ENCODE measurements at places on chromosomes 1 and 21.
A peak's percentile ranks its signal among the peaks of the same experiment; 100 is the strongest.

DNA sequence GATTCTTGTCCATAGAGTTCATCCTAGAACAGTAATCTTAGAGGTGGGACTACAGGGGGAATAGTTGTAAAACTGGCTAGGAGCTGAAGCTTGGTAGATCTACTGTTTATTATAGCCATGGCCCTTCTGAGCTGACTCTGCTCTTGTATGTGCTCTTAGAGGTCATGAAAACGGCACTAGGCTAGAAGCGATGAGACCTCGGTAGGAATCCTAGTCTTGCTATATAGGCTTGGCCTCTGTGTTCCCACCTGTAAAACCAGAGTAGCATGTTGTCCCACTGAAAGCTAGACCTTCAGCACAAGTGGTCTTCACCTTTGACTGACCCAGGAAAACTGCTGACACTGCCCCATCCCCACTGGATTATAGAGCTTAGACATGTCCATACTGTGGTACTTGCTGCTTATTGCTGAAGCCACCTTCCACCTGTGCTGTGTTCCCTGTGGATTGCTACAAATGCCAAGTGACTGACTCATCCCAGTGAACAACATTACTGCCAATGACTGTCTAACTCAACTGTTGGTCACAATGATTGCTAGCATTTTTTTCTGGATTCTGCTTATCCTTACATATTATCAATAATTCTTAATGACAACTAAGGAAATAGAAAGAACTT is 23.0 kb upstream of the PIGC start:
- DNase-seq, result peak; percentile 52

DNA sequence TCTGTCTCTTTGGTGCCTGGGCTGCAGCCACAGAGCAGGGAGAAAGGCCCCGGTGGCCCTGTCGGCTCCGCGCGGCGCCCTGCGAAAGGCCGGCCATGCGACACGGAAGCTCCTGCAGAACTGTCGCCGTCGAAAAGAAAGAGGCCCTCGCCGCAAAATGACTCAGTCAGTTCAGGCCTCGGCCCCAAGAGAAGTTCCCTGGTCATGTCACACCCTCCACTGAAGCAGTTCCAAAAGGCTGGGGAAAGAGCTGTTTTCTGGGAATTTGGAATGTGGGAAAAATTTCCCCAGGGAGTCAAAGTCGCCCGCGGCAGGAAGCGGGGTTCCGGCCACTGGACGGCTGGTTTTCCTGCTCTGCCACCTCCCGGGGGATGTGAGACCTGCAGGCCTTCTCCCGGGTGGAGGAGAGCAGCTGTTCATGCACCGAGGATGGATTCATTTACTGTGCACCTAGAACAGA is 115.8 kb upstream of the ZNF678 start:
- DNase-seq, result peak; percentile 47

DNA sequence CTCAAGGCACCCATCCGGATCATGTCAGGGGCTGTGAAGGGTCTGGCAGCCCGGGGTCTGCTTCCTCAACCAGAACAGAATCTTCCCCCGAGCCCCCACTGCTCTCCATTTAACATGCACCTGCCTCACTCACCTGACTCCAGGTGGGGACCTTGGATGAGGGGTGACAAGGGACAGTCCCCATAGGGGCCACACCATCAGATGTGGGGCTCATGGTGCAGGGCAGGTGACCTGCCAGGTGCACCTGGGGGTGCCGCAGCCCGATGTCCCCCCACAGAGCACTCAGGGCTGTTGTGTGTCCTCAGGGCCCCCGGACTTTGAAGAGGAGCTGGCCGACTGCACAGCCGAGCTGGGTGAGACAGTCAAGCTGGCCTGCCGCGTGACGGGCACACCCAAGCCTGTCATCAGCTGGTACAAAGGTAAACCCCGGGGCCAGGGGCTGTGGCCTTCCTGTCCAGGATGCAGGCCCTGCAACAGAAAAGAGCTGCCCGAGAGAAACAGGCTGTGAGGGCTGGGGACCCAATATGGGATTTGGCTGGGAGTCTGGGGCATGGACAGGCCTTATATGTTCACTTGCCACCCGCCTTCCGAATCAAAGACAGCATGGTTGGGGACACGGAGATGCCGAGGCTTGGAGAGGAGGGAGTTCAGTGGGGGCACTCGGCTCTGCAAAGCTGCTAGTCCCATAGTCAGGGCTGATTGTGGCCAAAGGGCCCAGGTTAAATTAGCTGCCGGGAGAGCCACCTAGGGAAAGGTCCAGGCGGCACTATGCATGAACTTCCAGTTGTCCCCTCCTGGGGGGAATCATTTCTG is 64.6 kb downstream of the TRIM11 start:
- DNase-seq, result no peak

GRCh38 chr21:33844104-33844889 is 71.3 kb downstream of the ATP5PO start:
- DNase-seq, result no peak

GRCh38 chr1:208387908-208388811 is 144.0 kb upstream of the PLXNA2 start:
- no peak for DNase-seq

GRCh38 chr1:210291786-210292230 is 36.9 kb upstream of the HHAT start:
- peak; percentile 15 for DNase-seq

DNA sequence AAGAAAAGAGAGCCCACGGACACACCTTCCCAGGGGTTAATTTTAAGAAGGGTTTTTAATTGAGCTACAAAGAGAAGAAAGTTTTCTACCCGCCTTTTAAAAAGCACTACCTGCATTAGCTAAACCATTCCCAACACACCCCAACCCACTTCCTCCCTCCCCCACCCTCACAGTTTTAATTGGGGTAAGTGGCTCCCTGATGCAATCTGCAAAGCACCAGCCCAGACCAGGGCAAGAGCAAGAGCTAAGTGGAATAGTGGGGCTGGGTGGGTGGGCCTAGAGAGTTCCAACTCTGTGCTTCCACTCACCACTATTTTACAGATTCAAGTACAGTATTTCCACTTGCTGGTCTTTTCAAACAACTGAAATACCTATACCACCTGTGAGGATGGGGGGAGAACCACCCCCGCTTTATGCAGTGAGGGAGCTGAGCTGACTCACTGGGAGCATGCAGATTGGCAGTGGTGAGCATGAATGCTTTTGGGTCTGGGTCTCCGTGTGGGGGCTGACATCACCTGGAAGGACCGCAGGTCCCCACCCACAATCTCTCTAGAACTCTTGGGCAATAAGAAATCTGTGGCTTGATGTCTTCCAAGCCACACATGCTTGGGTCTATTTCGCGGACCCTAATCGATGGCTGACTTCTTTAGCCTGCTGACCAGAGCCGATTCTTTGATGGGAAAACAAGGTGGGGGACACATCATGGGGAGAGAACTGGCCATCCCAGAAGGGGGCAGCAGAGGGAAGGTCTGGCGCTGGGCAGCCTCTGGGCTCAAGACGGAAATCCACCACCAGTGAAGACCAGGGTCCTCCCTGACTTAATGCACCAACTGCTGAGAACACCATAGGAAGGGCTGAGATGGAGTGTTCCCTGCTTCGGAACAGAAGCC is 95.5 kb downstream of the SSBP3 start:
- peak; percentile 53 for DNase-seq

- DNase-seq, result no peak
Observed at GRCh38 chr1:216176970-216177369, 246.3 kb downstream of the USH2A start.

GRCh38 chr1:22815421-22816066 is 104.9 kb downstream of the EPHB2 start:
- no peak for DNase-seq

GRCh38 chr1:32774950-32775634 is 42.1 kb downstream of the YARS1 start:
- peak; percentile 75 for DNase-seq

DNA sequence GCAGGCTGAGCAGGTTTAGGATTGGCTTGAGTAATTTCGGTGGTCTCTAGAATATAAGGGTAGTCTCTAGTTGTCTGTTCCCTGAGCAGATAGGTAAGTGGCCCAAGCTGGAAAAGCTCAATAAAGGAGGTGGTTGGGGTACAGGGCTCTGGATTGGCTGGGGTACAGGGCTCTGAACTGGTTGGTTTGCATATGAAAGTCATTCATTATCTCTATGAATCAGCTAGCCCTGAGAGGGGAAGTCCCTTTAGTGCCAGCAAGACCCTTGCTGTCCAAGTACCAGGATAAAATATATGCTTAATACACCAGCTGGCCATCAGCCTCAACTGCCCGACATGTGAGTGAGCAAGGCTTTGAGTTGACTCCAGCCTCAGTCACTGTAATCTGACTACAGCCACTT is 93.0 kb downstream of the ZBTB18 start:
- DNase-seq, result no peak

- DNase-seq, result no peak
Observed at GRCh38 chr1:21631944-21632887, 36.9 kb downstream of the RAP1GAP start.

GRCh38 chr1:219621047-219621786 is 8.3 kb upstream of the ZC3H11B start:
- DNase-seq, result no peak

DNA sequence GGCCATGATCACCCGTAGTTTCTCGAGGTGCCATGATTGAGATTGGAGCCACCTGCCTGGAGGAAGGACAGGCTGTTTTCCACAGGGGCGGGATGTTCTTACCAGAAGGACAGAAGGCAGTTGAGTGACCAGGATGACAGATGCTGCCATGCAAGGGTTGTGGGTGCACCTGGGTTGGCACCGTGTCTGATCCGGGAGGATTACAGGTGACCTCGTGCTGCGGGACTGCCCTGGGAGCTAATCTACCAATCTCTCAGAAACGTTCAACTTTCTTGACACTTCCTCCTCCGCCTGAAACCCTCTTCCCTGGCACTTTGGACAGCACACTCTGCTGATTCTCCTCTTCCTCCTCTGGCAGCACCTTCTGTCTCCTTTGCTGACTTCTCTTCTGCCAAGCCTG is 13.8 kb upstream of the SLC6A9 start:
- DNase-seq, result no peak

DNA sequence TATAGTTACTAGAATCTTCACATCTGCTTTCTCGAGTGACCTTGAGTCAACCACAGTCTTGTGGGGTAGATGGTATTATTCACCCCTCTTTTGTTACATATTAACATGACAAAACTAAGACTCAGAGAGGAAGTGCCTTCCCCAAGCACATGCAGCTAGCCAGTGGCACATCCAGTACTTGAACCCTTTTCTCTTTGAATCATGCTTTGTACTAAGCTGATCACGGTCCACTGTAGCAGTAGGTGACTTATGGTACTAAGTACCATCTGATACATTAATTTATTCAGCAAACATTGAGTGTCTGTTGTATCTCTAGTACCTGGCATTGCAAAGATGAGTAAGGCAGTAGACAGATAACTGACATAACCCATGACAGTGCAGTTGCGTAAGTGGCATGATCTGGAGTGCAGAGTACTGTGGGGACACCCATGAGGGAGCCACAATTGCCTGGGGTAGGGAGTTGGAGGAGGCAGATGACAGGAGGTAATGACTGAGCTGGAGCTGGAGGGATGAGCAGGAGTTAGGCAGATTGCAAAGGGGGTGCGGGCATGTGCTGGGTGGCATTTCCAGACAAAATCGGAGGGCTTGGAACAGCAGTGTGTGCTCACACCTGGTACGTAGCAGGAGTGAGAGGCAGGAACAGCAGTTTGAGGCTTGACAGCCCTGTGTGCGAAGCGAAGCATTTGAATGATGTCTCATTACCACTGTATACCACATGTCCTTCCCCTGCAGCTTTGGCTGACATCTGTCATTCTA is 29.8 kb downstream of the UCK2 start:
- peak; percentile 72 for DNase-seq

DNA sequence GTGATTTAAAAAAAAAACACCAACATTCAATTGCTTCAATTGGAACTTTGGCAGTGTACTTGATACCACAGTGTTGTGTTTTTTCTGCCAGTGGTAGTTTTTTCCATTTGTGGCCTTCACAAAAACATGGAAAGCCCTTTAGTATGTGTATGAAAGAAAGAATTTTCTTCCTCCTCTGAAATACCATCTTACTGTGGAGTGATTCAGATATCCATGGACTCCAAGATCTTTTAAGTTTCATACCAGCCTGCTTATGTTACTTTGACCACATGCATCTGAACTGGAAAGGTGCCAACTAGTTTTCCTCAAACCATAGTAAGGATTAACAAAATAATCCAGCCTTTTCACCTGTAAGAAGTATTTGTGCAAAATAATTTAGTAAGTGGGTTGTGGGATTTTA is 3.4 kb downstream of the PPP2R5A start:
- peak; percentile 75 for DNase-seq

DNA sequence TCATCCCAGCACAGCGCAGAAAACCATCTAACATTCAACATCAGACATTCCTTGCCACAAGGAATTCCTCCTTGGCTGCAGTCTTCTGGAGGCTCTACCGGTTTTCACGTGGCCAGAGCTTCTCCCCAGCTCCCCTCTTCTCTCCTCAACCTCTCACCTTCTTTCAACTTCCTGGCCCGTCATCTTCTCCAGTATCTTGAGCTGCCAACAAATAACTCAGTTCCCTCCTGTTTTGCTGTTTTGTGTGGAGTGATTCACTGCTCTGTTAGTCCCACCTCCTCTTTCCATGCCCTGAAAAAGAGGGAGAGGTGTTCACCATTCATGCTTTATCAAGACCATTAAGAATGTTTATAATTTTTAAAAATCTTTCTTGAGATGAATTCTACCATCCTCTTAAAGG is 32.6 kb downstream of the PIGM start:
- DNase-seq, result peak; percentile 38

- peak; percentile 13 for DNase-seq
Observed at GRCh38 chr1:113617438-113618141, 141.7 kb downstream of the PHTF1 start.

DNA sequence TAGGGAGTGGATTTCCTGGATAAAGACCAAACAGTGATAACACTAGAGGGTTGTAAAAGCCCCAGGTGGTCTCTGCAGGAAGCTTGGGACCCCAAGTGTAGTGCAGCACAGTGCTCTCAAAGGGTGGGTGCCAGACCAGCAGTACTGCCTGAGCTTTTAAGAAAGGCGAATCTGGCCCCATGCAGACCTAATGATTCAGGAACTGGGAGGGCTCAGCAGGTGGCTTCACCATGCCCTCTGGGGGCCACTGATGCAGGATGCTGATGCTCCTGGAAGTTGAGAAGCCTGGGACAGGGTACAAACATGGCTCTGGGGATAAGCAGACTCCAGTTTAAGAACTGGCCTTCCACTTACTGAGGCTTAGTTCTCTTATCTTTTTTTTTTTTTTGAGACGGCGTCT is 29.1 kb upstream of the NEK2 start:
- no peak for DNase-seq
